Osteoblast (primary cell): ENCODE measurements at places on chromosomes 11 and 22. TPM values are rescaled to one million over a fixed set of nuclear protein-coding genes. Genes with fewer than 3 reads are reported as not detected.

DNA sequence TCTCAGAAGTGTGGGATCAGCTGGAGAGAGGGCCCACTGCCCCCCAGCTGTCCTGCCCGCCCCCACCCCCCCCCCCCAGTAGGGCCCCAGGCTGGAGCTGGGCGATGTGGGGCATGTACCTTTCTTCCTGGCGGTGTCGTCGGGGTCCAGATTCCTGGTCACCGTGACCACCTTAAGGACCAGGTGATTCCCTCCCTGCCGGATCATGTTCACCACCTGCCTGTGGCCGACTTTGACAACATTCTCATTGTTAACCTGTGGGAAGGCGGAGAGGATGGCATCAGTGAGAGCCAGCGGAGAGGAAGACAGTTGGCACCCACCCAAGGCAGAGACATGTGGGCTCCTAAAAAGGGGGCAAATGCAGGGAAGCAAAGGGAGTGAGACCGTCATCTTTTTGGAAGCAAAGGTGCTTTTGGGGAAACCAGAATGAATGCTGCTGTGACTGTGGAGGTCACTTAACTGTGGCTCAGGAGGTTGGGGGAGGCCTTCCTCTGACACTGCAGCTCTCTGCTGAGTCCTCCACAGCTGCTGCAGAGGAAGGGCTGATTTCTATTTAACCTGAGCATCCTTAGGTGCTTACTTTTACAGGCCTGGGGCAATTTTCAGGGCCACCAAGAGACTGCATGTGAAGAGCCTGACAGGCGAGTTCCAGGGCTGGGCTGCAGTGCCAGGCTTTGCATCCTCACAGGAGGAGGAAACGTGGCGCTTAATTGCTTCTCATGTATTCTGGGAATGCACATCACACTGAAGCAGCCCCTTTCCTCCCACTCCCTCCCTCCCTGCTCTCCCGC, 104.5 kb downstream of the CTTN start:
- DNase-seq, result peak; percentile 39

- peak; percentile 61 for DNase-seq
These were observed 26.5 kb downstream of the SGSM3 start for GRCh38 chr22:40396882-40397281.

- peak; percentile 14 for DNase-seq
These were observed 908.5 kb downstream of the BRD1 start for GRCh38 chr22:48919187-48919590.

DNA sequence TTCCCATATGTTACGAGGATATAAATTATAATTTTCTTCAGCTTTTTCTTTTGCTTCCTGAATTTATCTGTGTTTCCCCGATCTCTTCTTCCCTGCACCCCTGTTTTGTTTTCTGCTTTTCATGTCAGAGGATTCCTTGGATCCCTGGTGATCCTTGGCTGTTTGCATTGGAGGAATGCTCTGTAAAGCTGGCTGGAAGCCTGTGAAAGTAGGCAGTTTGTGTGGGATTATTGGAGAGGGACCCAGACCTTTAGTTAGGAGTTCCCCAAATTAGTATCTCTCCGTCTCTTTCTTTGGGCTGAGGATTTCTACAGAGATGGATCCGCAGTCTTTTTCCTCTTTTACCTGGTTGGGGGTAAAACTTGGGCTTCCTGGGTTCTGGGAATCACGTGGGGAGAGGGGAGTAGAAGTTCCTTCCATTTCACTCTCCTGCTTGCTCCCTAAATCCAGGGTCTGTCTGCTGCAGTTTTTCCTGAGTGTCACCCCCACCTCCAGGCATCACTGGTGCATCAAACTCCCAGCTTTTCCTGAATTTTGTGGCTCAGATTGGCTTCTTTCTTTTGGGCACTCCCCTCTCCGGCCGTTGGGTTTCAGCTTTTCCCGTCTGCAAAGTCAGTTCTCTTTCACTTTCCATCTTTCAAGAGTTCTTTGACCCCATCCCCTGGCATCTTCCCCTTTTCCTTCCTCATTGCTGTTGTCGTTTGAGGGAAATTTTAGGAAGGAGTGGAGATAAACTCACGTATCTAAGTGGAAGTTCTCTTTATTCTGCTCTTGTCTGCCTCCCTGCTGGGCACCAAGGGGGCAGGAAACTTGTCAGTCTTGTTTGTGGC, 79.1 kb upstream of the ALX4 start:
- DNase-seq, result no peak

- DNase-seq, result no peak
These were observed 9.2 kb downstream of the OR51F2 start for GRCh38 chr11:4830346-4830745.

- DNase-seq, result peak; percentile 94
These were observed at the start of gene CD81 for GRCh38 chr11:2376751-2377451. TSS of gene CD81 (plus strand) at chr11:2377310. CDS start at chr11:2377550, 240 bp downstream.

GRCh38 chr11:128421577-128422330, 165.6 kb downstream of the ETS1 start:
- DNase-seq, result peak; percentile 51

Gene MYOD1
- total RNA-seq, result not detected in 2 replicates

Gene A4GALT
- total RNA-seq, result 19.9 and 24.2 TPM in 2 replicates

Gene OR52A1
- total RNA-seq, result not detected in 2 replicates

Gene UPK3A
- not detected in 2 replicates for total RNA-seq

DNA sequence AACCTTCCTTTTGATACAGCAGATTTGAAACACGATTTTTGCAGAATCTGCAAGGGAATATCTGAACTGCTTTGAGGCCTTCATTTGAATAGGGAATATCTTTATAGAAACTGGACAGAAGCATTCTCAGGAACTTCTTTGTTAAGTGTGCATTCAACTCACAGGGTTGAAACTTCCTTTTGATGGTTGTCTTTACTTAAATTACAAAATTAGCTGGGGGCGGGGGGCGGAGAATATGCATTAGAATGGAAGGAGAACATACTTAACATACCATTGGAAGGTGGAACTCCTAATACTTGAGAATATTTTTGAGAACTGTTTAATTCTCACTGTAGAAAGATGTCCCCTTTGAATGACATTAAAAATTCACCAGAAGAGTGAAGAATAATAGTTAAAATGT, 104.4 kb downstream of the TRIM51G start:
- DNase-seq, result no peak

Gene CRYBB1
- total RNA-seq, result not detected in 2 replicates

Gene EFEMP2
- total RNA-seq, result 81.6 and 94.8 TPM in 2 replicates

Gene CRACR2B
- 0.59 and 0.72 TPM in 2 replicates for total RNA-seq

DNA sequence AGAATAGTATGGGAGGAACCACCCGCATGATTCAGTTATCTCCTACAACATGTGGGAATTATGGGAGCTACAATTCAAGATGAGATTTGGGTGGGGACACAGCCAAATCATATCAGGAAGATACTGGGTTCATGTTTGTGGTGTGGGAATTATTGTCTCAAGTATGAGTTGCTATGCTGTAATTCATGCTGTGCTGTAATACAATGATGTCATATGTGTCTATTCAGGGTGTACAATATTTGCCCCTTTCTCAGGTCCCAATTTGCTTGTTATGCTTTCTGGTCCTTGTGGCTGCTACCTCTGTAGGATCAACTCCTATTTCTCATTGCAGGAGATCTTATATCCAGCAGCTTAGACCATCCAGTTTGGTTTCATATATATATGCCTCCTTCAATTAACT, 52.2 kb upstream of the ARHGAP20 start:
- DNase-seq, result no peak

Gene POLR2F
- 14.8 and 18.6 TPM in 2 replicates for total RNA-seq

DNA sequence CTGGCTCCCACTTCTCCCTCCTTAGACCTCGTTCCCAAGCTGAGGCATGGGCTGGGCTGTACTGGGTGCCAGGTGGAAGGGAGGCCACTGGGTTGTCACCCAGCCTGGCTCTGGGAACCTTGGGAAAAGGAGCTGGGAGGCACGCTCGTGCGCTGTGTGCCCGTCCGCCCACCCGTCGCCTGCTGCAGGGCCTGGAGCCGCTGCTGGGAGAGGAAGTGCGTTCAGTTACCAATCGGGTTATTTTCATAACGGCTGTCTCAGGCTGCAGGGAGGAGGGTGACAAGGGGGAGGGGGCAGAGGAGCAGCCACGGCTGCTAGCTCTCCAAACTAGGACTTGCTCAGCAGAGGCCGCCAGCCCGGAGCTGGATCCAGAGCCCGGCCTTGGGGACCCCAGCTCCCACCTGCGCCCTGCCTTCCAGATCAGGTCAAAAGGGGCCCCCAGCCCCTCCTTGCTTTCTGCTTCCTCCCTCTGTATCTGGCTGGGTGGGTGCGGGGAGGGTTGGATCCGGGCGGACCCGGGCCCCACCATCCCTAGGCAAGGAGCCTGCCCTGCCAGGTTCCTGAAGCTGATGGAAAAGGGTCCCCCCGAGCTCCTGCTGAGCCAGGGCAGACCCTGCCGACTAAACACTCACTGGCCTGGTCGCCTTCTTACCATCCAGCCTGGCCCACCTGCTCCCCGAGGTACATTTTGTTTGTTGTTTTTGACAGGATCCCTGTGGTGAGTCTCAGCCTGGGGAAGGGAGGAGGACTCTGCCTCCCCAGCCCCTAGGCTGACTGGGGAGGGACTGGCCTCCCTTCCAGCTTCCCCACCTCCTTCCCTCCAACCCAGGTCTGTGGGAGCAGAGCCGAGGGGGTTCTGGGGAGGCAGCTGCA, 14.3 kb downstream of the DGKZ start:
- peak; percentile 98 for DNase-seq

- peak; percentile 42 for DNase-seq
These were observed 3.6 kb downstream of the POLDIP3 start for GRCh38 chr22:42611051-42611450.

DNA sequence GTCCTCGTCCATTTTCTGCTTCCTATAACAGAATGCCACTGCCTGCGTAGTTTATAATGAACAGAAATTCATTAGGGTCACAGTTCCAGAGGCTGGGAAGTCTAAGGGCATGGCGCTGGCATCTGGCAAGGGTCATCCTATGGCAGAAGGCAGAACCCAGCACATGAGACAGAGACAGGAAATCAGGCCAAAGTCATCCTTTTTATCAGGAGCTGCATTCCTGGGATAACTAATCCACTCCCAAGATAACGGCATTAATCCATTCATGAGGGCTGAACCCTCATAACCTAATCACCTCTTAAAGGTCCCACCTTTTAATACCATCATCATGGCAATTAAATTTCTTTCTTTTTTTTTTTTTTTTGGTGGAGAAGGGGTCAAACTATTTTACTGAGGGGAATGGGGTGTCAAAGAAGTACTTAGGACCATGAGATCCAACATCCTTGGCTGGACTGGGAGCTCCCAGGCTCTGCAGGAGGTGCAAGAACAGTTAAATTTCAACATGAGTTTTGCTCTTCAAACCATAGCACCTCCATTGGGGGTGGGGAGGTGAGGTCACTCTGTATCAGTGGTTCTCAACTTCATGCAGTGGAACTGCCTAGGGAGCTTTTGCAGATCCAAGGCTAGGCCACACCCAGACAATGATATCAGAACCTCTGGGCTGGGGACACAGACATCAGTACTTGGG, 4.4 kb downstream of the TMEM109 start:
- DNase-seq, result no peak

DNA sequence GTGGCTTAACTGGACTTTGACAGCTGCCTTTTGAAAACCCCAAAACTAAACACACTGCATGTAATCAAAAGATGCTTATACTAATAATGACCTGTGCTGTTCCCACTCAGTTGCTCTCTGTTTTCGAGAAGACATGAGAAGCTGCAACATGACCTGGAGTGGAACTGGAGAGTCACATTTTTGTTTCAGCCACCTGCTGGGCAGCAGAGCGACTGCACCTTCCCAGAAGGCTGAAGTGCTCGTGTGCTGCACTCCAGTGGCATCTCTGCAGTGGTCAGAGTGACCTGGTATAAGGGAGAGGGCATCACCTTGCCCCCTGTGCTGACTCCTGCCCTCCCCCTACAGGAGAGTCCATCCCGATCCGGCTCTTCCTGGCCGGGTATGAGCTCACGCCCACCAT, 8.6 kb downstream of the THYN1 start:
- peak; percentile 82 for DNase-seq

- peak; percentile 43 for DNase-seq
These were observed 8.2 kb upstream of the LRP5 start for GRCh38 chr11:68303982-68304780.

Gene OR10A2
- total RNA-seq, result not detected in 2 replicates

GRCh38 chr11:117973503-117973860, 12.7 kb upstream of the IL10RA start:
- no peak for DNase-seq

DNA sequence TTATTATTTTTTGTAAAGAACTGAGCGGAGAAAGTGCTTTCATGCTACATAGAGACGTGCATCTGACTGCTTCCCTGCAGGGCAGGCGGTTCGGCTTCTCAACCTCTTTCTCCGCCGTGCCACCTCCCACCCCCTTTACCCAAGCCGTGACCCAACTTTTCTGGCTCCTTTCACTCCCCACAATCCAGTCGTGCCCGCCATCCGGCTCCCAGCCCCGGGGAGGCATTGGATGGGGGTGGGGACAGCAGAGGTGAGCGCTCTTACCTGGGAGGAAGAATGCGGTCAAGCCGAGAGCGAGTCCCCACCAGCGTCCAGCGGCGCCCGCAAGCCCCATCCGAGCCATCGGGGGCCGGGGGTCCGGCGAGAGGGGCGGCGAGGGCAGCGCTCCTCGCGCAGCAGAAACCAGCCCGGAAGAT, 781 bp downstream of the NECTIN1 start:
- peak; percentile 94 for DNase-seq

GRCh38 chr11:77322926-77323590, 21.6 kb upstream of the GDPD4 start:
- DNase-seq, result peak; percentile 72

DNA sequence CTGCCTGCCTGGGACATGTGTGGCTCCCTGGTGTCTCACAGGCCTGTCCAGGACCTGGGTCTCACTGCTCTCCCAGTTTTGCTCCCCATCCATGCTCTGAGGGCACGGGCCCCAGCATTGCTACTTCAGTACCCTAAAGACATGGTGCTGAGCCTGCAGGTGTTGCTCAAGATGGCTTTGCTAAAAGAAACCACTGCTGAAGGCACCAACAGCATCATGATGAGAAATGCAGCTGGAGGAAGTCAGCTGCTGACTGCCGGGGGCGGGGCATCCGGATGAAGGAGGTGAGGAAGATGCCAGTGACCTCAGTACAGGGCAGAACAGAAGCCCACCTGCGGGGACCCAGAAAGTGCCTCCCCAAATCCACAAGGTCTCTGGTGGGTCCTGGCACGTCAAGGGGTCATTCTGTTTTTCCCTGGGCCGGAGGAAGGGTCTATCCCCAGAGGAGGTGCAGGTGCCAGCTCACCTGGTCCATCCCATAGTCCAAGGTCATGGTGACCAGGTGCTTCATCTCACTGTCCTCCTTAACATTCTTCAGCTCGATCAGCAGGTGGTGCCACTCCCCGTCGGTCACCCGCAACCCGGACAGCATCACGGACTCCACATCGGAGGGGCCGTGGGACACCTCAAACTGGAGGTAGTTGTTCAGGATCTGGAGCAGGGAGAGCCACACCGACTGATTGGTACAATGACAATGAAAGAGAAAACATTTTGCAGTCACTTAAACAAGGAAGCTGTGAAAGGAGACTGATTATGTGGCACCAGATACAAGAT, 63.9 kb downstream of the TRMU start:
- no peak for DNase-seq

- DNase-seq, result no peak
These were observed 43.3 kb downstream of the CYB5R2 start for GRCh38 chr11:7630002-7630401.

Gene RAG2
- total RNA-seq, result not detected in 2 replicates

Gene TRIM48
- not detected in 2 replicates for total RNA-seq

Gene REXO2
- 177 and 203 TPM in 2 replicates for total RNA-seq

DNA sequence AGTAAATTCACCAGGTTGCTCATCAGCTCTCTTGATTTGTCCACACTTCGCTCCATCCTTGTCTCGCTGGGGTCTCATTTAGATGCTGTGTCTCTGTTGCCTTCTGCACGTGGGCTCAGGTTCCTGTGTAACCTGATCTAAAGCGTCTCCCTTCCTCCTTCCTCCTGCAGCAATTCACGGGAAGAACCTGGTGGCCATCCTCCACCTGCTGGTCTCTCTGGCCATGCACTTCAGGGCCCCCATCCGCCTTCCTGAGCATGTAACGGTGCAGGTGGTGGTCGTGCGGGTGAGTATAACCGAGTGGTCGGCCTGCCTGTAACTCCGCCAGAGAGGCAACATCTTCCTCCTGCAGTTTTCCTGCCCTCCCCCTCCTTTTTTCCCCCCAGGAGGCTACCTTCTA, 48.0 kb upstream of the PARVG start:
- no peak for DNase-seq
